ENCODE measurements at places on chromosomes 6 and 20. TPM values are rescaled to one million over a fixed set of nuclear protein-coding genes. Genes with fewer than 3 reads are reported as not detected.

DNA sequence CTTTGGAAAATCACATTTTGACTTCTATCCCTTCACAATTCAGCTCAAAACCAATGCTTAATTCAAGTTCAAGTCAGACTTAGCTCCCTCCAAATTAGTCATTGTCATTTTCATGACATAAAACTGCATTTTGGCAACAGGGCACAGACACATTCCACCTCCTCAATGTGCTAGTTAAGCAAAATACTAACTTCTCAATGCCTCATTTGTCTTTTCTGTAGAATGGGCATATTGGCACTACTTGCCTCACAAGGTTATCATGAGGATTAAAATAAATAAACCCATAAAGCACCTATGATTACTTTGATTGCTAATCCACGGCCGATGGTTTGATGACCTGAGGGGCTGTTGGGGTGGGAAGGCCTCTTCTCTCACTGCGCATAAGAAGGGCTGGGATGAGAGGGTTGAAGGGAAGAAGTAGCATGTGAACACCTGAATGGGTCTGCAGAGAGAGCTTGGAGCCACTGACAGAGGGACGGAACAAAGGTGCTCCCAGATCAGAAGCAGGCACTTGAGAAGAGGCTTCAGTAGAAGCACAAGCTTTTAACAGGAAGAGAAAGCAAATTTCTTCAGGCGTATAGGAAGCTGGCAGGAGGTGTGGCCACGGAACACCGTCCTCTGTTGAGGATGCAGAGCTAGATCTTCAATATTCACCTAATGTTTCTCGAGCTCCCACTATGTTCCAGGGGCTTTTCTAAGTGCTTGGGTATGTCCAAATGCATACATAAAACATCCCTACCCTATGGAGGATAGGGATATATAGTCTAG, 11.7 kb upstream of the TBC1D7 start:
- DNase-seq, result no peak

DNA sequence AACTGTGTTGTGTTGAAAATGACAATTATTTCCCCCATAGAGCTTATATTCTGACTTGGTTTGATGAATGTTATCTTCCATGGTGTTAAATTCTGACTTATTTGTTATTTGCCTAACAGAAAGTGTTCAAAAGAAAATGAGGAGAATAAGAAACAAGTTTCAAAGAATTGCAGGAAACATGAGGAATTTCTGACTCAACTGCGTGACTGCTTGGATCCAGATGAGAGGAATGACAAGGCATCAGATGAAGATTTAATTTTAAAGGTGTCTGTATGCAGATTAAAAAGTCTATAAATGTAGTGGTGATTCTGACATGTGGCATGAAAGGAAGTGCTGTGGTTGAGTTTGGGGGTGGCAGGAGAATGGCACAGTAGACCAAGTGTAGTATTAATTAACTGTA, 50.6 kb downstream of the CCDC170 start:
- no peak for DNase-seq

DNA sequence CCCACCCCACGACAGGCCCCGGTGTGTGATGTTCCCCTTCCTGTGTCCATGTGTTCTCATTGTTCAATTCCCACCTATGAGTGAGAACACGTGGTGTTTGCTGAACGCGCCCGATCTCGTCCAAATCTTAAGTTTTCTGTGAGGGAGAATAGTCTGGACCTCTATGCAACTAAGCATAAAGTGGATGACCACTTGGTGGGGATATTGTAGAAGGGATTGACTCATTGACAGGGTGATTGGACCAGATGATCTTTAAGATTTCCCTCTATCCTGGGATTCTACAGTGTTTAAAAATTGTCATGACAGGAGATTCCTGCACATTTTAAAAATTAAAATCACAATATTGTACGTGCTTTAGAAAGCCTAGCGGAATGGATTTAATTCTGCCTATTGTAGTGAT, 141.3 kb downstream of the TRMT11 start:
- no peak for DNase-seq

Gene HLA-DMB
- 8.9 TPM for total RNA-seq

Data from urinary bladder (tissue), 4 donors.